ENCODE measurements at places on chromosomes 16 and 17.

- no peak for DNase-seq
Observed at GRCh38 chr17:9095390-9095789, 74.1 kb downstream of the NTN1 start.

- DNase-seq = no peak
Observed at GRCh38 chr17:71251276-71251675, 869.5 kb upstream of the SOX9 start.

DNA sequence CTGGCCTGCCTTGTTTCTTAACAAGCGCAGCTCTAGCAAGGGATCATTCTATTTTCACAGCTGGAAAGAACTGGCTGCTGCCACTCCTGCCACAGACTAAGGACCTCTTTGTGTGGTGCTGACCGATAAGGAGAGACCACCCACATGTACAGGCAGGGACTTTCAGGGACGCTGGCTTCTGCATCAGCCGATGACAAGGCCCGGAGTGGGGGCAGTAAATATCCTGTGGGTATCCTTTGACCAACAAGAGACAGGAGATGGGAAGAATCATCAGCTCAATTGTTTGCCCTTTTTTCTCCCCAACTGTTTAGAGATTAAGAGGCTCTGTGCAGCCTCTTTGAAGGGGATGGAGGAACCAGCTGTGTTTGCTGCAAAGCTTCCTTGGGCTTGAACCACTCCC, 9.2 kb upstream of the ITPRIPL2 start:
- no peak for DNase-seq

DNA sequence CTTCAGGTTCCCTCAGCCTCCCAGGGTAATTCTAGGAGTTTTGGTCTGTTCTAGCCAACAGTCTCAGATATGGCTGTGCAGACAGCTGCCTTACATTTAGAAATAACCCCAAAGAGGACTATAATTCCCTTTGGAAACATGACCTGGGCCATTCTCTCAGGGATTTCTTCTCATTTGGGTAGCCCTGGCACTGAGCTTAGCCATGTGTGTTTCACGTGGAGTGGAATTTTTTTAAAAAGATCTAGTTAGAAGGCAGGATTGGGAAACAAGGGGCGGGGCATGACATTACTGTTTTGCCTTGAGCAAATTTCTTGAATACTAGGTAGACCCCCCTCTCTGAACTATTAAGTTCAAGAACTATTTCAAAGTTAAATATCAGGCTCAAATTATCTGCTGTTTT, 29.6 kb upstream of the MRC2 start:
- no peak for DNase-seq

- DNase-seq = no peak
Observed at GRCh38 chr16:46732561-46732960, 15.6 kb downstream of the MYLK3 start.

DNA sequence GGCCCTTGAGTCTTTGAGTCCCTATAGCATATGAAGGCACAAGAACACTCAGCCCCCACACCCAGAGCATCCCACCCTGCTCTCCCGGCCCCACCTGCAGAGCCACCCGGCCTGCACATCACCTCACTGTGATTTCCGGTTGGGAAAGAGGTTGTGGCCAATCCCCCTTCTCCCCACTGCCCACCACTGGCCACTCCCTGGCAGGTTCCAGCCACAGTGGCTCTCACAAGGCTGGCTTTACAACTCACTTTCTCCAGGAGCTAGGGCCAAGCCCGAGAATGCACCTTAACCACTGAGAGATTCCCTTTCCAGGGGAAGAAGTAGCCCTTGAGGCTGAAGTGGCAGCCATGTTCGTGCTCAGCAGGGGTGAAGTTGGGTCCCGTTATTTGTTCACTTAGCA, 123.9 kb downstream of the C16orf78 start:
- no peak for DNase-seq

- no peak for DNase-seq
Observed at GRCh38 chr16:84712138-84712671, 12.4 kb downstream of the USP10 start.

DNA sequence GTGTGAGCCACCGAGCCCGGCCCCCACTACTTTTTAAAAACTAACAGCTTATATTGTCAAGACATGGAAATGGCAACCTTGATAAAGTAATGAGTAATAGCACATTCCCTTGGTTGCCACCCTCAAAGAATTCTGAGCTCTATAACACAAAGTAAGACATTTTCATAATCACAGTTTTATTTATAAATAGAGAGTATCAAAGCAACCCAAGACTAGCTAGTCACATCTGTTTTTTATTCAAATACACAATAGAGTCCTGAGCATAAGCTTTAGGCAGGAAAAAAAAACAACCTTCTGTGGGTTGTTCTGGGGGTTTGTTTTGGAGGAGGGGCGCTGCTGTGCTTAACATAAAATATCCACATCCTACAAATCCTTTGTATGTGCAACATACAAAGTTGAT, 68.7 kb downstream of the CEP95 start:
- no peak for DNase-seq

DNA sequence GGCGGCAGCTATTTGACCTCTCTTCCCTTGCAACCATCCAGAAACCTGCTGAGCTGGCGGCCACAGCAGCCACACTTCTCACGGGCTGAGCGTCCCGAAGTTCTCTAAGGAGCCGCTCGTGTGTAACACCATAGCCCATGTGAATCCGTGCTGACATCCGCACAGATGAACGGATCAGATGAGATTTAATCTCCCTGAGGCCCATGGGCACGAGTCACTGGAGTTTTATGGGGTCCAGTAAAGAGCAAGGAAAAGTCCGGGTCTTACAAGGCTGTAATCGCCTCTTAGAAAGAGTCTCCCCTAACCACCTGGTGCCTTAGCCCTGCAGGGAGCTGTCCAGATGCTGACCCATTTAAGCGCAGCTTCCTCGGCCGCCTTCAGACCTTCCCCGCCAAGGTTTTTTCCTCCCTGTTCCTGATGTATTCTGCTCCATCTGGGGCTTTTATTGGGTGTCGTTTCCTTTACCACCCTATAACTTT, 5.5 kb upstream of the CACNG5 start:
- no peak for DNase-seq

- no peak for DNase-seq
Observed at GRCh38 chr17:48540213-48540612, 4.7 kb downstream of the HOXB2 start.

- DNase-seq = no peak
Observed at GRCh38 chr16:79668502-79668901, 68.0 kb upstream of the MAF start.

- no peak for DNase-seq
Observed at GRCh38 chr17:50620858-50621257, 13.8 kb upstream of the ABCC3 start.

- no peak for DNase-seq
Observed at GRCh38 chr17:73958453-73958852, 245.0 kb upstream of the RPL38 start.
